Osteoblast (primary cell): ENCODE measurements at places on chromosomes 12 and 14. TPM values are rescaled to one million over a fixed set of nuclear protein-coding genes. Genes with fewer than 3 reads are reported as not detected.
A peak's percentile ranks its signal among the peaks of the same experiment; 100 is the strongest.

GRCh38 chr12:66692170-66692569 is 13.3 kb upstream of the GRIP1 start:
- no peak for DNase-seq

GRCh38 chr12:89370850-89371249 is 18.5 kb upstream of the DUSP6 start:
- no peak for DNase-seq

- peak; percentile 63 for DNase-seq
Observed at GRCh38 chr12:24903329-24904088, 45.4 kb downstream of the BCAT1 start.

DNA sequence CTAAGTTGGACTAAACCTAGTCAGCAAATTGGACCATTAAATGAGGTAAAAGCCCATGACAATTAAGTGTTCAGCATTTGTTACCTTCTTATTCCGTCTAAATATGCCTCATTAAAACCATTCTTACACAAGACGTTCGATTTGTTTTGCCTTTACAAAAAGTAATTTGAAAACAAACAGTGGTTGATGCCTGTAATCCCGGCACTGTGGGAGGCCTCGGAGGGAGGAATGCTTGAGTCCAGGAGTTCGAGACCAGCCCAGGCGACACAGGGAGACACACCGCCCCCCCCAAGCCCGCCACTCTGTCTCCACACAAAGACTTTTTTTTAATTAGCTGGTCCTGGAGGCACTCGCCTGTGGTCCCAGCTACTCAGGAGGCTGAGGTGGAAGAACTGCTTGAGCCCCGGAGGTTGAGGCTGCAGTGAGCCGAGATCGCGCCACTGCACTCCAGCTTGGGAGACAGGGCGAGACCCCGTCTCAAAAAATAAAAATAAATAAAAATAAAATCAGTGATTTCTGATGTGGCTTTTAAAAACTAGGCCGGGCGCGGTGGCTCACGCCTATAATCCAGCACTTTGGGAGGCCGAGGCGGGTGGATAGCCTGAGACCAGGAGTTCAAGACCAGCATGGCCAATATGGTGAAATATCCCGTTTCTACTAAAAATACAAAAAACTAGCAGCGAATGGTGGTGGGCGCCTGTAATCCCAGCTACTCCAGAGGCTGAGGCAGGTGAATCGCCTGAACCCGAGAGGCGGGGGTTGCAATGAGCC is 856 bp upstream of the EIF4B start:
- DNase-seq = no peak

GRCh38 chr14:38405851-38406635 is 150.2 kb upstream of the CLEC14A start:
- DNase-seq = no peak

Gene AREL1
- total RNA-seq = 27.9 and 29.2 TPM in 2 replicates

Gene KRT3
- total RNA-seq = not detected in 2 replicates
